ENCODE measurements at places on chromosomes 1 and 21. TPM values are rescaled to one million over a fixed set of nuclear protein-coding genes. Genes with fewer than 3 reads are reported as not detected.

Gene PRPF38A
- polyA plus RNA-seq, result 25.4 TPM

Gene ALX3
- not detected for polyA plus RNA-seq

Gene SPATA46
- polyA plus RNA-seq, result not detected

Gene TIE1
- not detected for polyA plus RNA-seq

Gene JAM2
- polyA plus RNA-seq, result 10.5 TPM

Gene CFHR2
- polyA plus RNA-seq, result not detected

Gene TAL1
- not detected for polyA plus RNA-seq

Gene TMEM240
- not detected for polyA plus RNA-seq

Gene WNT4
- polyA plus RNA-seq, result not detected

Gene RPTN
- not detected for polyA plus RNA-seq

Gene SPATA45
- polyA plus RNA-seq, result 1.7 TPM

Gene SYCP1
- polyA plus RNA-seq, result 8.1 TPM

Gene PLA2G2E
- not detected for polyA plus RNA-seq

Gene NES
- 2.3 TPM for polyA plus RNA-seq

Gene MPL
- polyA plus RNA-seq, result not detected

Gene CD48
- not detected for polyA plus RNA-seq

Gene MAEL
- polyA plus RNA-seq, result 4.6 TPM

Gene FCMR
- polyA plus RNA-seq, result not detected

Gene VASH2
- 1.6 TPM for polyA plus RNA-seq

Gene MACO1
- 11.9 TPM for polyA plus RNA-seq

Gene RNF186
- not detected for polyA plus RNA-seq

Gene KLHL20
- 29.7 TPM for polyA plus RNA-seq

Gene GBP4
- 0.07 TPM for polyA plus RNA-seq

Gene FTCD
- not detected for polyA plus RNA-seq

Measured in Purkinje cell (primary cell).